ENCODE measurements at places on chromosomes 2 and 18. TPM values are rescaled to one million over a fixed set of nuclear protein-coding genes. Genes with fewer than 3 reads are reported as not detected.
A peak's percentile ranks its signal among the peaks of the same experiment; 100 is the strongest.

The STAT4 gene
- total RNA-seq: 1.5 TPM

The GLS gene
- 94.0 TPM for total RNA-seq

- no peak for DNase-seq
Observed at GRCh38 chr2:217179854-217180253, 320.0 kb upstream of the TNP1 start.

DNA sequence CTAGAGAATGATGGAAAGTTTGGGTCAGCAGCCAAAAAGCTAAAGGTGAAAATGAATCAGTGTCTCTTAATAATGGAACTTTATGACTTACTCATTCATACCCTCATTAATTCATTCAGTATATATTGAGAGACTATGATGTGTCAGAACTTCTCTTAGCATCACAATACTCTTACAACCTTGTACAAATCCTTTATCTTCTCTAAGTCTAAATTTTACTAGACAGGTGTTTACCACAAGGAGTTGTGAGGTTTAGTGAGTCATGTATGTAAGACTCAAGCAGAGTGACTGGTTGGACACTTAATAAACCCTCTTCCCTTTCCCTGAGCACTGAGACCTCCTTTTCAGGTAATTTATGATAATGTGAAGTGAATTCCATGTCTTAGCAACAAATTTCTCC lies 129.6 kb downstream of the PPP1R1C start:
- DNase-seq: no peak

The PAIP2B gene
- total RNA-seq: 3.7 TPM

DNA sequence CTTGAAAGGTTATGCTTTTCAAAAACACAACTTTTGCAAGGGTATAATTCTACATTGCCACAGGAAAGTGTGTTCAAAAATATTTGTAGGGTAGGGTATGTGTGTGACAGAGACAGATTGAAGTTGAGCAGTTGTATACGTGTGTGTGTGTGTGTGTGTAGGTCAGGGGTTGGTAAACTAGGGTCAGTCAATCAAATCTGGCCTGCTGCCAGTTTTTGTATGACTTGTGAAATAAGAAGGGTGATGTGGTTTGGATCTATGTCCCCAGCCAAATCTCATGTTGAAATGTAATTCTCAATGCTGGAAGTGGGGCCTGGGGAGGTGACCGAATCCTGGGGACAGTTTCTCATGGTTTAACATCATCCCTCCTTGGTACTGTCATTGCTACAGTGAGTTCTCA lies 148.2 kb downstream of the CERS6 start:
- no peak for DNase-seq

DNA sequence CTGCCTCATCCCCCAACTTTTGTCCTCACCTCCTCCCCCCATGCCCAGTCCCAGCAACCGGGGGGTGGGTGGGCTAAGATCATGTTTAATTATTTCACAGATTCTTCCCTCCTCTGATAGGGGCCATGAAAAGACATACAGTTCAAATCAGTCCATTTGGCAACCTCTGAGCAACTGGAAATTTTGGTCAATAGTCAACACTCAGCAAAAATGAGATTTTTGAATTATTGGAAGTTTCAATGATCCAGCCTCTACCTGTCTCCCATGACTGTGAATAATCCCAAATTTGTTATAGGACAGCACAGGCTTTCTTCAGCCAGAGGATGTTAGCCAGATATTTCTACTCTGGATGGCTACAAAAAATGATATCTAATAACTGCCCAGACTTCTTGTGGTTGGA lies 549.9 kb downstream of the TNS1 start:
- no peak for DNase-seq

DNA sequence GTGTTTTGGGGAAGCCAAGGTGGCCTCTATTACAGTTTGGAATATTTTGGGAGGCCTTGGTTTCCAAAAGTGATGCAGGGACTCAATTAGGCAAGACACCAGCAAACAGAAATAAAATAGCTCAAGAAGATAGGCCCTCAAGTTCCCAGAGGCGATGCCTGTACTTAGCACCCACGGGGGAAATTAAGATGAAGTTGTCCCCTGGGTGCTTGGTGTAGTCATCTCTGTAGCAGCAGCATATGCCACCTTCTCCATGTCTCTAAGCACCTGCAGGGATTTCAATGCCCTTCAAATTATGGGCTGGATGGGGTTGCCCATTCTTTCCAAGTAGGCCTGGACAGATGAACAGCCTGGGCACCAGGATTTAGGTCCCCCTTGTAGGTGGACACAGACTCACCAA lies 185.0 kb downstream of the CTIF start:
- no peak for DNase-seq

GRCh38 chr2:239202343-239202742 lies 198.5 kb downstream of the HDAC4 start:
- DNase-seq: no peak

DNA sequence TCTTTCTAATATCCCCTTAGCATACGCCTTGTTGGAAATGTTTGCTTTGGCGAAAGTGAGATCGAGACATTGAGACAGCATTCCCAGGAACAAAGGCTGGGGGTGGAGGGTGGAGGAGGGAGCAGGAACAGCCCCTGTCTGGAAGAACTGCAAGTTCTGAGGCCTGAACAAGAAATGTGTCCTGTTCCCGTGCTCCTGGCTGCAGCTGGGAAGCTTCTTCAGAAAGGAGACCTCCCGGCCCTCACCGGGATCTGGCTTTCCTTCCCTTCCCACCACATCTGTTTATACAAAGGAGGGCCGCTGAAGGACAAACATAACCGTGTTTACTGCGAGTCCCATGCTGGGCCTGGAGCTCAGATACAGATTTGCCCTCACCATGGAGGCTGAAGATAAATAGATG lies 35.9 kb downstream of the AFF3 start:
- DNase-seq: peak; percentile 58

DNA sequence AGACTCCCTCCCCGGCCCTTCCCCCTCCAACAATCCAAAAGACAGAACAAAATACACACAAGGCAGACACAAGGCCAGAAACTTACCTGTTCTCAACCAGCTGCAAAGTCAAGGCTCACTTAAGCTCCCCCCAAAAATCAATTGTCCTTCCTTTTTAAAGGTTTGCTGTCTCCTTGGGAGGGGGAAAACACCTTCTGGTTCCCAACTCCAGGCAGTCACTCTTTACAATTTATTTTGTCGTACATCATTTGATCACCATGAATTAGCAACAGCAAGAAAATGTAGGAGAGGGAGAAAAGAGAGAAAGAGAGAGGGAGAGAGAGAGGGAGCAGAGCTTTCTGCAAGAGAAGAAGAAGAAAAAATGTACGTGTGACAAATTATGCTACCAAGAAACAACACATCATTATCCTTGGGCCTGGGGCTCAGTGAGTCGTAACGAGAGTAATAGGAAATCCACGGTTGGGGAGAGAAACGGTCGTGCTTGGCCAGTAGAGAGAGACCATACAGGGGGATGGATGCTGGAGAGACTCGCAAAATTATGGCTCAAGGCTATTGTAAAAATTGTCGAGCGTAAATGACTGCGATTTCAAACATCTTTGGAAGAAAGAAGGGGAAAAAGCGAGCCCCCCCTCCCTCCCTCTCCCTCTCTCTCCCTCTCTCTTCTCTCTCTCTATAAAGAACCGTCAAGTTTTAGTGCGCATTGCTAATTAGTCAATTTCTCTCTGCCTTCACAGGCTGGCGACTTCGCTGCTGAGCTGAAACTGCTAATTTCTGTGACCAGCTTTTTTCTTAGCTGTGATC lies at the start of gene KLHL14:
Gene KLHL14, minus strand, starts transcription at position 443 of the 801 bp plus-strand sequence. CDS start 2,432 bp downstream, outside the sequence.
- peak; percentile 22 for DNase-seq

DNA sequence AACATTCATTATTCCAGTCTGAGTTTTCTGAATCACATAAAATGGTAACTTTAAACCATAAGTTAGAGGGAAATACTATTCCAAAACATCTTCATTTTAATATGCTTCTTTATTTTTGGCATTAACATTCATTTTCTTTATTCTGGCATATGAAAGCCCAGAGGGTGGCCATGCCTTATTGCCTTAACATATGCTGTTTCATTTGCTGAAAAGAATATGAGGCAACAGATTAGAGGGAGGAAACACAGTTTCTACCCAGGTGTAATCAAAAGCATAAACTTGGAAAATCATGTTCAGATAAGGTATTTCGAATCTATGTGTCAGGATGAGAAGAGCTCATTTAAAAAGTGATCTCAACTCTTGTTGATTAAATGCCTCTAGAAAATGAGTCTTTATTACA lies 379.9 kb upstream of the DSEL start:
- DNase-seq: no peak

DNA sequence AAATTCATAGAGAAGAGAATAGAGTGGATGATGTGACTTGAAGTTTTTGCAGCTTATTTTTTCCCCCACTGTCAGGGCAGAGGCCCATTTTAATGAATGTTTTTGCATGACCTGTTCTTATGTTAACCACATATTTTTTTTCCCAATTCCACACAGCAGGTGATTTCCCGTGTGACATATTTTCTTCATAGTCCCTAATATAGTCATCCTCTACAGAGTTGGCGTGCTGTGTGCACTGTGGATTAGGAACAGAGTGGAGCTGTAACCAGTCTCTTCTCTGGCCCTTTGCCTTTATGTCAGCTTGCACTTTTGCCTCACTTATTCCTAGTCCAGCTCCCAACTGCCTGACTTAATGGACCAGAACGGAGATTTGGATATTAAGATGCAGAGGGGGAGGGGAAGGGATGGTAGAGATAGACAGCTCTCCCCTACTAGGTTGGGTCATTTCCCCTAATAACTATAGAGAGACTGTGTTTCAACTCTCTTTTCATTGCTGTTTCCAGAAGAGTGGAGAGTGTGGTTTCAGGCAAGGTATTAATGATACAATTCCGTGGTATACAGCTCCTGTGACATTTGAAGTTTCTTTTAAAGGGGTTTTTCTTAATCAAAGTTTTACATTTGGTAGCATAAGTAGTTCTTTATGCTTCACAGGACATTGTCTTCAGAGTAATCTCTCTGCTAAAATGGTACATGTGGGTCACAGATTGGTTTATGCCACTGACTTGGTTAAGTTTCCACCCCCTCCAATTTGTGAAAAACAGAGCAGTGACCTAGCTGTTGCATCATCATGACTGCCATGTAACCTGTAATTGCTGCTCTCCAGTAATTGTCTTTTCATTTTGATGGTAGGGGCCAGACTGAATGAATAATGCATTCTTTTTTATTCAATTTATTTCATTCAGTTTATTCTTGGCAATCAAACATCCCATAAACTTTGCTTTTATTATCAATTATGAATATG lies 161.3 kb downstream of the HAUS1 start:
- DNase-seq: no peak

- DNase-seq: no peak
Observed at GRCh38 chr2:48619526-48619925, 1.9 kb downstream of the GTF2A1L start.

The MYCN gene
- 48.4 TPM for total RNA-seq

The SLC11A1 gene
- not detected for total RNA-seq

GRCh38 chr2:56583796-56584315 lies 400.1 kb downstream of the CCDC85A start:
- DNase-seq: peak; percentile 1

GRCh38 chr18:37711766-37712505 lies 146.3 kb upstream of the CELF4 start:
- DNase-seq: no peak

GRCh38 chr18:57683470-57683869 lies 61.8 kb upstream of the NARS1 start:
- DNase-seq: no peak

The DAW1 gene
- total RNA-seq: not detected

The UPP2 gene
- not detected for total RNA-seq

DNA sequence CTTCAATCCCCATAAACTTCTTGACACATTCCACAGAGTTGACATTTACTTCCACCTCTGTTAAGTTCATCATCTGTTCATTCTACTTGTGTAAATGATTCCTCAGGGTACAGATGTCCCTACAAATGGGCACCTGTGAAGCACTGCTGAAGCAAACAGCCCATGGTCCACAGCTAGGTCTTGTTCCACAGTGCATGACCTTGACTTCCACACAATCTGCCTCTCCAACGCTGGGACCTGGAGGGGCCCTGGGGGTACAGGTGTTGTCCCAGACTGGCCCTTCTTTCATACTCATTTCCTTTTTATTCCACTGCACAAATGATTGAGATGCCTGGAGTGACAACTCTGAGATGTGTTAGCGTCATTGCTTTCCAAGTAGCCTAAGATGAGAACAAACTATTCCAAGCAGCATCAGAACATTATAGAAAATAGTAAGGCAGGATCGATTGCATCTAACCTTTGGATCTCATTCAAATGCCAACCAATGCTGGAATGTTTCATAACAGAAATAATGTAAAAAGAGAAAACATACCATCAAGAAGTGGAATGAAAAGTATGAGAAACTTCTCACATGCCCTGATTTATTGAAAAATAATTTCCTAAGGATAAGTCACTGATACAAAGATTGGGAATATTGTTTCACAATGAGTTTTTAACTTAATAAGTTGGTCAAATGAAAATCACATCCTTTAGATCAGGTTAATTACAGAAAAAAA lies 31.2 kb downstream of the PIEZO2 start:
- no peak for DNase-seq

GRCh38 chr18:67771271-67771670 lies 254.8 kb upstream of the DSEL start:
- no peak for DNase-seq

GRCh38 chr18:79320216-79320850 lies 75.4 kb upstream of the NFATC1 start:
- peak; percentile 41 for DNase-seq

All from H7 (cell line).